ENCODE measurements at places on chromosomes 3 and 15.

- no peak for DNase-seq
Observed at GRCh38 chr3:155748611-155749365, 3.9 kb upstream of the PLCH1 start.

- DNase-seq: no peak
Observed at GRCh38 chr3:127224118-127224517, 31.2 kb downstream of the PRR23E start.

DNA sequence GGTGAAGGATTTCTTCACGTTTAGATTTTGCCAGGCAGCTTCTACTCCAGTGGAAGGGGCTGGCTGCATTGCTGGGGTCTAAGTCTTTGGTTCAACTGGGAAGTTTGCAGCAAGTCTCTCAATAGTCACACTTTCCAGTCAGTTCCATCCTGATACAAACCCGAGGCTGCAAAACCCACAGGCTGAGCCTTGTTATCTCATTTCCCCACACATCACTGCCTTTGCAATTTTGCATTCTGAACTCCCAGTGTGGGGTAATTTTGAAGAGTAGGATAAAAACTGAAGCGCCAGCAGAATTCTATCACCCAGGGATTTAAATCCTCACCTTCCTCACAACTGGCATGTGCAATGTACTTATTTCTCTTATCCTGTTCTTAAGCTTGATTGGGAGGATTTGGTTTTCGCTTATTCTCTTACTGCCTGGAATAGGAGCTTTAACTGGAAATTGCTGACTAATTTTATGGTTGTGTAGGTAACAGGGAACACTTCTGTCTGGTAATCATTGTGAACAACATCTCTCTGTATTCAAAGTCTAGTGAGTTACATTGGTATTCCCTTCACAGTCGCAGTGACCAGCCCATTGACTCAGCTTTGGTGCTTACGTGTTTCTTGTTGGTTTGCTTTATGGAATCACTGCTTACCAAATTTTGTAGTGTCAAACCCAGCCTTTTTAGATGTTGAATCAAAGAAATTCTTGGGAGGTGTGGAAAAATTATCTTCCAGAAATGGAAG is 142.0 kb upstream of the TOPAZ1 start:
- no peak for DNase-seq

DNA sequence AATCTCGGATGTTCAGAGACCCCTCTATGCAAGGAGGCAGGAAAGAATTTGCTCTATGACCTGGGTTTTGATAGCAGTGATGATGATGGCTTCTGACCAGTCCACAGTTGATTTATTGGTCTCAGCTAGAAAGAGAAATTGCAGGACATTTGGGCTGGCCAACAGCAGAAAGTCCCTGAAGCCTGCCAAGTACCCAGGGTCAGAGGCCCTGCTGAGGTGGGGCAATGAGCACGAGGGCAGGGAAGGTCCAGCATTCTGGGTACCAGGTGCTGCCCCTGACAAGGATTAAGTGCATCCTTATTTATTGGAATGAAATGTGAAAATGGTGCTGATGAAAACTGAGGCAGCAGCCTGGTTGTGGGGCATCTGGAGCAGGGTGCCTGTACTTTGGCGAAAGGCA is 19.8 kb downstream of the C3orf62 start:
- DNase-seq: no peak

DNA sequence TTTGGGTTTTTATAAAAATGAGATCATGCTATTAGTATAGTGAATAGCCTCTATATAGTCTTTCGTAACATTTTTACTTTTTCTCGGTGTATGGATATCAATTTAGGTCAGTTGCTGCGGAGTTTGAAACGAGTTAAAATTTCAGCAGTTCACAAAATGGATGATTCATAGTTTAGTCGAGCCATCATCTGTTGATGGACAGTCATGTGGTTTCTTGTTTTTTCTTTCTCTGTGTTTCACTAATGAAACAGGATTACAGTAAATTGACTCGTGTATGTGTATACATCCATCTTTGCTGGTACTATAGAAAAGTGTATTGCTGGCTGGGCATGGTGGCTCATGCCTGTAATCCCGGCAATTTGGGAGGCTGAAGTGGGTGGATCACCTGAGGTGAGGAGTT is 106.8 kb downstream of the IGF1R start:
- no peak for DNase-seq

DNA sequence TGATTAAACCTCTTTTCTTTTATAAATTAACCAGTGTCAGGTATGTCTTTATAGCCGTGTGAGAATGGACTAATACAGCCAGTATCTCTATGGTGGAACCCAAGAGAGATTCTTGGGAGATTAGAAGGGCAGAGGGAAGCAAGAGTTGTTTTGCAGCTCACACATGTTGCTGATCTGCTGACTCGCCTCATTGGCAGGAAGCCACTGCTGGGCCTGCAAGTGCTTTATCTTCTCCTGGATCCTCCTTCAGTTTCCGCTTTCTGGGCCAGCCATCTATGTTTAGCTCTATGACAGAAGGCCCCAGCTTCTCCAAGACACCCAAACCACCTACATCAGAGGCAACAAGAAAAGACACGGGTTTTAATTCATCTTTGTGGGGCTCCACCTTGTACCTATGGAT is 23.4 kb upstream of the GALNT15 start:
- DNase-seq: no peak

- DNase-seq: no peak
Observed at GRCh38 chr3:31918179-31919150, 62.6 kb downstream of the OSBPL10 start.

Data from stimulated activated CD8-positive, alpha-beta memory T cell treated with anti-CD3 and anti-CD28 coated beads, Interleukin-4, amount 100 ng/mL, for 1 hour (primary cell).